Activated T-helper 1 cell treated with anti-CD3 and anti-CD28 coated beads, Interleukin-12 subunit alpha, Interleukin-12 subunit beta, Interleukin-2, Interleukin-4 antibody, amounts not matched to agents 30 ng/mL and 10 ng/mL and 1 ng/mL, durations not matched to agents 14 hours and 24 hours and 36 hours (primary cell): ENCODE measurements at places on chromosomes 1 and 21. TPM values are rescaled to one million over a fixed set of nuclear protein-coding genes. Genes with fewer than 3 reads are reported as not detected.

DNA sequence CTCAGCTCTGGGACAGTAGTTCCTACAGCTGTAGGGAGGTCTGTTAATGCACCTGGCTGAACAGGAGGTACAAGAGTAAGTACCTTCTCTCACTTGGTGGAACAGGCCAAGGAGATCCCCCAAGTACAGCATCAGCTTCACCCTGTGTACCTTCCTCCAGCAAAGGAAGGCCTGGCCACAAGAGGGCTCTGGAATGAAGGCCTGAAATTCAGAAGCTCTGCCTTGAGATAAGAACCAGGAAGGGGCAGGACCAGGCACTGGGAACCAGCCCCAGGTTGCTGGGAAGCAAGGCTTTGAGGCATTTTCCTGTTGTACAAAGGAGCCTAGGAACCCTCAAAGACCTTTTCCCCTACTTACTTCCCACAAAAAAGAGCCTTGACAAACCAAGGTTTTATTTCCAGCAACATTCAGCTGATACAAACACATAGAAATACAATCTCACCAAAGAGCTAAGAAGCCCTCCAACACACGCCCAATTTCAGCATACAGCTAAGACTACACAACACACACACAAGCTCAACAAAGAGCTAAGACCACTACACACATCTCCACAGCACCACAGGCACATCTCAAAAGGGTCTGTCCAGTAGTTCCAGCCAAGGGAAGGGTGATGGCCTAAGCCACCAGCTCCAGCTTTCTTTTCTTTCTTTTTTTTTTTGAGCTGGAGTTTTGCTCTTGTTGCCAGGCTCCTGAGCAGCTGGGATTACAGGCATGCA lies 23.5 kb downstream of the F11R start:
- peak; percentile 41 for DNase-seq

DNA sequence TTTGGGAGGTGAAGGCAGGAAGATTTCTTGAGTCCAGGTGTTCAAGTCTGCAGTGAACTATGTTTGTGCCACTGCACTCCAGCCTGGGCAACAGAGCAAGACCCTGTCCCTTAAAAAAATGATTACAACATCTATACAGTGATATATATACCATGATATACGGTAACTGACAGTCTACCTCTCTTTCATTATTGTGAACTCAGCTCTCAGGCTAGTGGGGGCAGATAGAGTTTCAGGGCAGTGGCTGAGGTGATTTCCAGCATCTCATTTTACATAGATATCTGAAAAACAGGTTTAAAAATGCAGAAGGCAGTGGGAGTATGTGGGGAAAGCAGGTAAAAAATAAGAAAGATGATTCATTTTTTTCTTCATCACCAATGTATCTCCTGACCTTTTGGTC lies 8.1 kb upstream of the NTNG1 start:
- DNase-seq: no peak

DNA sequence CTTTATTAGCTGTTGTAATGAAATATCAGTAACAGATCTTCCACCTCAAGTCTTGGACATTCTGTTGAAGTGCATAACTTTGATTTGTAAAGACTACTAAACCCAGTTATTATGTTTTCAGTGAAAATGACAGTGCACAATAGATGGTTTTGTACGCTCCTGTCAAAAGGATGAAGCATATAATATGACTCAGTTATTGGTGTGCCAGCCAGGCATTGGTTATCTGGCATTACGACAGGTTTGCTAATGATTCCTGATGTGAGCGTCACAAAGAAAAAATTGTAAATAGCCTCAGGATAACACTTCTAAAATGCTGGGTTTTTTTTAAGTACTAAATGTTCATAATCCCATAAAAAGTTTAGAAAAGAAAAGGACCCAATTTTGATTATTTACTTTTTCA lies 147.9 kb downstream of the MAGI3 start:
- DNase-seq: no peak

GRCh38 chr21:39567180-39567972 lies 45.4 kb upstream of the B3GALT5 start:
- no peak for DNase-seq

DNA sequence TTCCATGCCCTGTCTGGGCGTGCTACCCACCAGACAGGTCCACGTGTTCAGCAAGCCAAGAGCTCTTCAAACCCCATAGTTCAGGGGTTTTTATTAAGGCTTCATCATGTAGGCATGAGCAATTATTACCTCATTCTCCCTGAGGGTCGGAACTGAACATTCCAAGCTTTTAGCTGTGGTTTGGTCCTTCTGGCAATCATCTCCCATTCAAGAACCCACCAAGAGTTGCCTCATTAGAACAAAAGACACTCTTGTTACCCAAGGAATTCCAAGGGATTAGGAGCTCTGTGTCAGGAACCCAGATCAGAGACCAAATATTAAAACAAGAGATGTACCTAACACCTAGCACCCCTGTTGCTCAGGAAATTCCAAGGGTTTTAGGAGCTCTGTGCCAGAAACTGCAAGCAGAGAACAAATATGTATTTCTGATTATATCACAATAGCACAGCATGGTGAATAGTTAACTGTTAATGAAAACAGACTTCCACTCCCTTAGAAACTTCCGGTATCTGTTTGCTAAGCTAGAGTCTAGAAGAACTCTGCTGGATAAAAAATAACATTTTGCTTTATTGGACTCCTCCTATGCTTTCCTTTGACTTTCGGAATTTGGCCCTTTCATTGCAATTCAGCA lies 201.2 kb upstream of the L1TD1 start:
- DNase-seq: no peak

- no peak for DNase-seq
Measured at GRCh38 chr1:239538239-239538988, 152.0 kb downstream of the CHRM3 start.

GRCh38 chr1:105492921-105493320 lies 1563.6 kb upstream of the PRMT6 start:
- DNase-seq: no peak

DNA sequence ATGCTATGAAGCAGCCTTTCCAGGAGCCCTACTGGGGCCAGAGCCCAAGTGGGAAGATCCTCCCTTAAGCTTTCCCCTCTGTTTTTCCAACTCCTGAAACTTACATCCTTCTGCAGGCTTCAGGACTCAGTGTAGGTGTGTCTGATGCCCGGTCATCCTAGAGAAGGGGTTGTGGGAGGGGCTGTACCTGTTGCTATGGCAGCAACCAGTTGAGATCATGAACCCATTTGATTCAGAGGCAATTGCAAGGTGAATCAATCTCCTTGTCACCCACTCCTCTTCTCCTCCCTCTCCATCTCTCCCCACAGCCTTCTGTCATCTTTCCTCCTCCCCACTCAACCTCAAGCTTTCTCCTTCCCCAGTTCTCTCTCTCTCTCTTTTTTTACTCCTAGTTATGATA lies 151.8 kb downstream of the CACNA1E start:
- DNase-seq: no peak

DNA sequence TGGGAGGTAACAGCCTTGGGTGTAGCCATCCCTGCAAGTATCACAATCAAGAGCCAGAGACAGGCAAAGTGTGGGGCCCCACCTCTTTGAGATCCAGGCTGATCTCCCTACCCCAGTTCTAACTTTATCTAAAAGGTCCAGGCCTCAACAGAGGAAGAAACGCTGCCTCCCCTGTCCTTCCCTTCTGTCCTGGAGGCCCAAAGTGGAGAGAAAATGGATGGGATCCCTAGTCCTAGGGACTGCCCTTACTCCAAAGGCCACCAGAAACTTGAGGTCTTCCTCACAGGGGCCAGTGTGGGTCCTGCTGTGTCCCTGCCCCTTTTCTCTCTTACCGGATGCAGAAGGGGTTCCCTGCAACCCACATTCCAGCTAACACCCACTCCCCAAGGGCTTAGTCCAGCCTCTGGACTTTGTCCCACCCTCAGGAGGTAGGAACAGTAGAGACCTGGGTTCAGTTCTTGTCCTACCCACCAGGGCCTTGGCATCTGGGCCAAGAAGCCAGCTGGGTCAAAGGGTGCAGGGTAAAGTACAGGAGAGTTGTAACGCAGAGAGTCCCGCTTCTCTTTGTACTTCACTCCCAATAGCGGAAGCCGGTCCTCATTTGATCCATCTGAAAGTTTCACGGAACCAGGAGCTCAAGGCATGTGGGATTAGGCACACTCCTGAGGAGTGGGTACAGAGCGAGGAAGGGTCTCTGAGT lies 1.9 kb downstream of the HDGF start:
- DNase-seq: no peak

DNA sequence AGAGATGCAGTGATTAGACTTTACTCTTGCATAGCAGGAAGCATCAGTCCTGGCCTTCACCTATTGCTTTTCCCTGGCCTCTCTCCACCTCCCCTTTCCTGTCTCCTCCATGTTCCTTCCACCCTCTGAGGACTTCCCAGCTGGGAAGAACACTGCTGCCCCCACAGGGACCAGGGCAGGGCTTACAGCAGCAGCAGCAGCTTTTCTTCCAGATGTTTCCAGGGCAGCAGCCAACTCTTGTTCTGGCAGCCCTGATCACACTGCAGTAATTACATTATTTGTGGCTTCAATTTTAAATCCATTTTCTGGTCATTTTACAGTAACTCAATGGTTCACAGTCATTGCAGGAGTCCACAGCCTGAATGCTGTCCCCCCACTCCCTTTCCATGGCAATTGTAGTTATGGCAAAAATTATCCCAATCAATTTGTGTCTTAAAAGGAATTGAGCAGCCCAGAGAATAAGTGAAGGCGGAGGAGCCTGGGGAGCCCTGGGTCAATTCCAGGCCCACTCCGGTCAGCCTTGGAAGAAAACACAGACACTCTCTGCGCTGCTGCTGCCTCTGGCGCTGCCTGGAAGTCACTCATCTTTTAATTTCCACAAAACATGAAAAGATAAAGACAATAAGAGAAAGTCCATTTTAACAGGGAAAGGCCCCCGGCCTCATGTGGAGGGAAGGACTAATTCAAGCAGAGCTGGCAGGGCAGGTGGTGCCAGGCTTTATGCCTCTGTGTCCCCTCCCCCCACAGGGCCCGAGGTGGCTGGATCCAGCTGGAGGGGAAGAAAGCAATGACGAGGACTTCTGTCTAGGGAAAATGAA lies 148.6 kb downstream of the GRIK3 start:
- no peak for DNase-seq

DNA sequence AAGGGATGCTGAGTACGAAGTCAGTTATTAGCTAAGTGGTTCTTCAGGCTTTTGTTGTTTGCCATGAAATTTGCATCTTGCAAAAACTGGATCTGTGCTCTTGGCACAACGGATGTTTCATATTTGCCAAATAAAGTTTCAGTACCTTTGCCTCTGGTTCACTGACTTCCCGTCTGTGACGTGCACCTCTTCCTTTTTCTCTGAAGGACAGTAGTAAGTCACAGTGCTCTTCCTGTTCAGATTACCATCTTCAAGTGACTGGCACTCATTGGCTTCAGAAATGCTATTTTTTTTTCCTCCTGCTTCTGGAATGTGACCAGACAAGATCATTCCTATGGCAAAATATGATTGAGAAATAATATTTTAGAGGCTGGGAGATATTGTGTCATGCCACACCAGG lies 75.9 kb upstream of the GREM2 start:
- no peak for DNase-seq

DNA sequence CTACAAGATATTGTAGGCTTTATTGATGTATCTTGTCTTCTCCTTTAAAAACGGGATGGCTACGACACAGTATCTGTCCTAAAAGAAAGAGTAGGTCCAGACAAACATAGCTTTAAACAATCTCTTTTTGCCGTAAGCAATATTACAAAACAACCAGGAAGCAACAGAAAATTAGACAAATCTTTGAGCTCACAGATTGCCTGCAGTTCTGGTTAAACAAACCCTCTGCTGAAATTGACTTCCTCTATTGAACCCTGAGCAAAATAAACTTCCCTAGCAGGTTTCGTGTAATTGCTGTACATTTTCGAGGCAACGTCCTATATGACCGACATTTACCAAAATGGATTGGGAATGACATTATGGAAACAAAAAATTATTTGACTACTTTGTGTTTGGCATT lies 50.6 kb downstream of the CHML start:
- DNase-seq: no peak

DNA sequence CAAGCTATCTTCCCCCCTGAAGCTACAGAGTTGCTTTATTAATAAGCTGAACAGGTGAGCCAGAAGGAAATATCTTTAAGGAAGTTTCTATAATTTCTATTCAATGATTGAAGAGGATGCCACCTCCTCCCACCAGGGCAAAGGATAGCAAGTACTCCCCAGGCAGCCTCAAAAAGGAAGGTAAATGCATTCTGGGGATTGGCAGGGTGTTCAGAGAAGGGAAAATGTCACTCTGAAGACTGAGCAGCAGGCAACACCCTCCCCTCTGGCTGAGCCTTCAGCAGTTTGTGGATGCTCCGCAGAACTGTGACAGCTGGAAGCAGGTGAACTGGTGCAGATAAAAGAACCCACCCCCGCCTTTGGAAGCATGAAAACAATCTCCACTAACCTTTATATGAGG lies 140.8 kb downstream of the BRINP2 start:
- DNase-seq: no peak

- no peak for DNase-seq
Measured at GRCh38 chr1:216186816-216187215, 236.4 kb downstream of the USH2A start.

DNA sequence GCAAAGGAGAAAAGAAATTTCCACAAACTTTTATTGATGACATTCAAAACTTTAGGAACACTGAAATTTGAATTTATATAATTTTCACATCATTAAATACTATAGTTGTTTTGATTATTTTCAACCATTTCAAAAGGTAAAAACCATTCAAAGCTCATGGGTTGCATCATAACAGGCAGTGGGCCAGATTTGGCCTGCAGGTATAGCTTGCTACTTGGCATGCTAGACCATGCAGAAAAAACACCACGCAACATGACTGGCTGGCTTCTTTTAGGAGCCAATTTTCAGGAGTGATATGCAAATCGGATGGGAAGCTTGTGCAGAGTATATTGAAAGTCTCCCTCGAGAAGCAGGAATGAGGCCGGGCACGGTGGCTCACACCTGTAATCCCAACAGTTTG lies 144.8 kb downstream of the GLUL start:
- DNase-seq: no peak

DNA sequence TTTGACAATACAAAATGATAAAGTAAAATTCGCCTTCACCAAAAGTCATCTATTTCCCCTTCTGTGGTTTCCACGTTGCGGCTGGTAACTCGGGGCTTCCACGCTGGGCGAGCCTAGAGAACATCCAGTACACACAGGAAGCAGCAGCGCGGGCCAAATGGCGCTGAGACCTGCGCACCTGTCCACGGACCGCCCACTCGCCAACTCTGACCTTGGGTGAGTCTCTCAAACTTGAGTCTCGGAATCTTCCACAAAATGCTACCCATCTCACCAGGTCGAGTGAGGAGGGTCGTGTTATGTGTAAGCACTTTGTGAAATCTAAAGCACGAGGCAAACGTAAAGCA lies 820 bp upstream of the TTF2 start:
- DNase-seq: peak; percentile 70

- peak; percentile 49 for DNase-seq
Measured at GRCh38 chr21:45292399-45293219, 4.9 kb upstream of the POFUT2 start.

GRCh38 chr1:3510956-3511250 lies 56.4 kb downstream of the ARHGEF16 start:
- DNase-seq: no peak

Gene CD164L2
- not detected in 2 replicates for total RNA-seq

Gene SPRR2G
- not detected in 2 replicates for total RNA-seq

Gene LCE1C
- not detected in 2 replicates for total RNA-seq

Gene KCND3
- not detected in 2 replicates for total RNA-seq
